ENCODE measurements at places on chromosomes 6 and 20.

DNA sequence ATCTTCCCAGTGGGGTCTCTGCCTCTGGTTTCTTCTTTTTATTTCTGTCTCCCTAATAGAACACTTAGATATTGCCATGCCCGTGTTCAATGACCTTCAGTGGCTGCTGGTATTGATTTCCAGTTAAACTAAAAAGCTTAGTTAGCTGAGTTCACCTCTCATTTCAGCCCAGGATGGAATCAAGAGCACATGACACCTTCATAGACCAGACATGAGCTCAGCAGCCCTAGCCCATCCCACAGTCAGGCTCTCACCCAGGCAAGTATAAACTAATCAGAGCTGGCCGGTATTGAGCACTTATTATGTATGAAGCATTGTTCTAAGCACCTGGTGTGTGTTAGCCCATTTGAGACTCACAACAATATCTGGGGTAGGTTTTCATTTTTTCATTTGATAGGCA lies 33.7 kb upstream of the PLEKHG1 start:
- DNase-seq = no peak

DNA sequence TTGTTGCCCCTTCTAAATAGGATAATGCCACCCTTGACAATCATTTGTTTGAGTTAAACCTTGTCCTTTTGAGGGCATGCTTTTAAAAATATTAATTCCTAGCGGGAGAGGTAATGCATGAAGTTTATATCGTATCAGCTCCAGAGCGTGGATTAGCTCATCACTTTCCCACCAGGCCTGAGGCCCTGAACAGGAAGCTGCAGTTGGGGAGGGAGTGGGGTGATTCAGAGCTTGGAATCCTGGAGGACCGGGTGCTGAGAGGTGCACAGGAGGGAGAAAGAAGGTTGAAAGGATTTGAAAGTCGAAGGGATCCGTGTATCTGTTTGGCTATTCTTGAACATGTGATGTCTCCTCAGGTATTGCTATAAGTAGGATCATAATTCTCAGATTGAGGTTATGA lies 25.0 kb downstream of the ZDHHC14 start:
- no peak for DNase-seq

GRCh38 chr20:22904386-22904785 lies 130.7 kb upstream of the SSTR4 start:
- no peak for DNase-seq

GRCh38 chr6:31614075-31614619 lies 887 bp upstream of the AIF1 start:
- DNase-seq = no peak
